ENCODE measurements at places on chromosomes 4 and X.

DNA sequence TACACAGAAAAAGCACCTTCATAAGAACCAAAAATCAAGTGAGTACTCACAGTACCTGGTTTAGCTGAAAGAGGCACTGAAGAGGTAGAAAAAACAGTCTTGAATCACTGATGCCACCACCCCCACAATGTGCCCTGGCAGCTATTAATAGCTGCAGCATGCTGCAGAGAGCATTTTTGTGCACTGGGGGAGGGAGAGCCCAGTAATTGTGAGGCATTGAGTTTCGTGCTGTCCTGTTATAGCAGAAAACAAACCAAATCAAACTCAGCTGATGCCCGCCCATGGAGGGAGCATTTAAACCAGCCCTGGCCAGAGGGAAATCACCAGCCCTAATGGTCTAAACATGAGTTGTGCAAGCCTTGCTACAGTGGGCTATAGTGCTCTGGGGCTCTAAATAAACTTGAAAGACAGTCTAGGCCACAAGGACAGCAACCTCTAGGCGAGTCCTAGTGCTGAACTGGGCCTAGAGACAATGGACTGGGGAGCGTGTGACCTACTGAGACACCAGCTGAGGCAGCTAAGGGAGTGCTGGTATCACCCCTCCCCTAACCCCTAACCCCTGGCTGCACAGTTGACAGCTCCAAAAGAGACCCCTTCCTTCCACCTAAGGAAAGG, 106.3 kb upstream of the TMLHE start:
- DNase-seq = no peak

DNA sequence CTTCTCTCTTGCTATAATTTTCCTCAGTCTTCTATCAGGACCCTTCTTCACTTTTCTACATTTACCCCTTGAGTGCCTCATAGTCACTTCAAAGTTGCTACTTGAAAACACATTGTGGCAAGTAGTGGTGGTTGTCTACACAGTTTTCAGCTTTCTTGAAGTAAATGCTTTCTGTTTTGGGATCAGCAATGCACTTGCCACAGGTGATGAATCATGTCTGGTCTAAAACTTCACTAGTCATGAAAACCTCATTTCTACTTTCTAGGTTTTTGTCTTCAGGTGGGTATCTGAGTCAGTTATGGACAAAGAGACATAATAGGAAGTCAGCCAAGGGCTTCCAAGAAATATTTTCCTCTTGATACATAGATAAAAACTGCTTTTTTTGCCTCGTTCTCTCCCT, 359.2 kb downstream of the CCSER1 start:
- DNase-seq = no peak

- DNase-seq = no peak
Measured at GRCh38 chrX:94401426-94401825, 727.4 kb downstream of the FAM133A start.

DNA sequence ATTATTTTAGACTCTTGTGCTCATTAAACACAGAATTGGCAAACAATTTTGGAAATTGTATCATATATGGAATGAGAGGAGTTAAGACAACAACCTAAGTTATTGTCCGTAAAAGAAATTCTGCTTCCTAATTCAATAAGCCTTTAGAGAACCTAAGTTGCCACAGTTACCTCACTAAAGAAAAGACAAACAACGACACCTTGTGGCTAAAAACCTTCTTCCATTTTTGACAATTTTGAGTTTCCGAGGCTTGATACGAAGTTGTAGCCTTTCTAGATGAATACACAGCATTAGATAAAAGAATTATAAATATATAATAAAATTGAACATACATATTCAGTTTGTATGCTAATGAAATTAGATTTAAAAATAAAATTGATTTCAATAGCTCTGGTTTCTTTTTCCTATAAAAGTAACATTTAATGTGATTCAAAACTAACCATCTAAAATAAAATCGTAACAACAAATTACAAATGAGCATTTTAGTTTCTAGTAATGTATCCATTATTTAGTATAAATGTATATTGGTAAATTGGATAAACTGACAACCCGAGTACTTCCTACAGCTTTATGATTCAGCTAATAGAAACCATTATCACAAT, 275.1 kb downstream of the GPM6A start:
- no peak for DNase-seq

- no peak for DNase-seq
Measured at GRCh38 chrX:43753637-43754036, 97.5 kb downstream of the MAOA start.

DNA sequence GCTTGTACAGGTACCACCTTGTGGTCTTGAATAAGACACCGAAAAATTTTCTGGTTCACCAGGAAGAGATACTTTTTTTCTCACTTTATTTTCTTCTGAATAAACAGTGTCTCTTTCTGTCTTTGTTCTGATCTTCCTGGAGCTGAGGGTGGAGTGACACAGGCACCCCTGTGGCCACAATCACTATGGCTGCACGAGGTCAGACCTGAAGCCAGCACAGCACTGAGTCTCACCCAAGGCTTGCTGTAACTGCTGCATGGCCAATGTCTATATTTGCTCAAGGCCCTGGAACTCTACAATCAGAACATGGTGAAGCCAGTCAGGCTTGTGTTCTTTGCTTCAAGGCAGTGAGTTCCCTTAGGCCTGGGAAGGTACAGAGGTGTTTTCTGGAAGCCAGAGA, 87.2 kb downstream of the GPR174 start:
- DNase-seq = peak; percentile 3

DNA sequence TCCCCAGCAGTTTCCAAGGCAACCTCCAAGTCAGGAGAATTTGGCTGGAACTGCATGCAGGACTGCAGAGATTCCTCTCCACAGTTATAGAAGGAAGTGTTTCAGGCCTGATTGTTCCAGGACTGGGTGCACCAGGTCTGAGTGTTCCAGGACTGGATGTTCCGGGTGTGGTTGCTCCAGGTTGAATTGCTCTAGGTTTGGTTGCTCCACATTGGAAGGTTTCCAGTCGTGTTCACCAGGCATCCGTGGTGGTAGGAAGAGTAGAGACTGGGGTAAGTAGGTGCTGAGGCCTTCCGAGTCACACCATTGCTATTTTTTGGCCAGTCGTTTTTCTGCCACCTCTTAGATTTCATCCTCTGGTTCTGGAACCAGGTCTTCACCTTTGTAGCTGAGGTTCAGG, 105.4 kb downstream of the MSN start:
- DNase-seq = no peak

DNA sequence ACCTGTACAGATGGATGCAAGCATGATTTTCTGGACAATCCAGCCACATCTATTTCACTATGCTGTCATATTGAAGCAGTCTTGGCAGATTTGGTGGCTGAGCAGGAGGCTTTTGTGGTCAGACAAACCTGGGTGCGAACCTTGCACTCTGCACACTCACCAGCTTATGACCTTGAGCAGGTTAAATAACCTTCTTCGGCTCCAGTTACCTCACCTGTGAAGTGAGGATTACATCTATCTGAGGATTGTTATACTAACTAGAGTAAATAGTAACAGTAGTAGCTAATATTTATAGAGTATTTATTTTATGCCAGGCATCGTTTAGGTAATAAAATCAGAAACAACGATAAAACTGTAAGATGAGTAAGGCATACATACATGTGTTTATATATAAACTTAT, 150.0 kb downstream of the PPP3CA start:
- DNase-seq = no peak

- peak; percentile 29 for DNase-seq
Measured at GRCh38 chr4:154626793-154627484, 14.5 kb upstream of the FGG start.

DNA sequence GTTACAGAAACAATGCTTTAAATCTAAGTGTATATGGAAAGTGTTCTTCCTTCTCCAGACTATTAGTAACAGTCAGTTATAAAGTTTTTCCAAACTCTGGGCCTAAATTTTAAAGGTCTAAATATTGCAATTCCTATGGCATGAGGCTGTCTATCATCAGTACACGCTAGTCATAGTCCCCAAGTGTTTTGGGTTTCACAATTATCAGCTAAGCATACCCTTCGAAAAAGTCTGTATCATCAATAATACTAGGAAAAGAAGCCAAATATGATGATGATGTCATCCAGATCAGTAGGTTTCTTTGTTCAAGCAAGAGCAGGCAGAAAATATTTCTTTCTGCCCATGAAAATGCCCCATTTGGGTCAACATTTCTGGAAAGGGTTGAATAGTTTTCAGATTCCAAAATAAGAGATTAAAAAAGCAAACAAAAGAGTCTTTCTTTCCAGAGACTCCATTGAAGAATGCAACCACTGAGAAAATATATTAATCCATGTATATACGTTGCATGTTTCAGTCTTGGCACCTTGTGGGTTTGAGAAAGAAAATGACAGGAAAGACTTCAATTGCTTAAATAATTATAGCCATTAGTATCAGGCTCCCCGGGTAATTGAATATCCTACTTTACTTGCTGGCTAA, 173.8 kb downstream of the CAMK2D start:
- DNase-seq = no peak

- DNase-seq = peak; percentile 73
Measured at GRCh38 chrX:71533851-71534561, 1.1 kb downstream of the OGT start.

GRCh38 chr4:140617499-140618248, 48.9 kb upstream of the UCP1 start:
- no peak for DNase-seq

GRCh38 chr4:189780391-189780790, 160.3 kb upstream of the FRG1 start:
- DNase-seq = no peak

DNA sequence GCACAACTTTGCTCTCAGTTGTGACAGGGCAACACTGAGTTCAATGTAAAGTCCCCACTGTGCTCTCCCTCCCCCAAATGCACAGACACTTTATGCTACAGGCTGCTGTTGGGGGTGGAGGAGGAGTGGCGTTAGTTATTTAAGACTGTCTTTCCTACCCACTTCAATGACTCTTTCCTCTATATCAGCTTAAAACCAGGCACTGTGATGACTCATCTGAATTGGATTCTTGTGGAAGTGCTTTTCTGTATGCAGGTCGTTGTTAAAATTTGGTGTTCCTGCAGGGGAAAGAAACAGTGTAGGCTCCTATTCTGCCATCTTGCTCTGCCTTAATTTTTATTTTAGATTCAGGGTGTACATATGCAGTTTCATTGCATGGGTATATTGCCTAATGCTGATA, 1157.2 kb upstream of the ADGRL3 start:
- no peak for DNase-seq

DNA sequence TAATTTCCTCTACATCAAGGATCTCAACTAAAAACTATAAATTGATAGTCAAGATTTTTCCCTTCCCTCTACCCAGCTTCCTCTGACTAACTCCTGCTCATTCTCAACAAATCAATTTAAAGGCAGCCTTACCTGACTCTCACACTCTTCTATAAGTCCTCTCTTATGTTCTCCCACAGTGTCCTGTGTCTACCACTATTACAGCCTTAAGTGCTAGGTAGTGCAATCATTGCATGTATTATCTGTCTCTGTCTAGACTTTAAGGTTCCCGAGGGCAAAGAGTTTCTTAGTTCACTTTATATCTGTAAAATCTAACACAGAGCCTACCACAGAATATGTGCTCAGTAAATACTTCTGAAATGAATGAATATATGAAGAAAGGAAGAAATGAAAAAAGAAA, 123.7 kb downstream of the BTC start:
- DNase-seq = no peak

- DNase-seq = no peak
Measured at GRCh38 chr4:3368841-3369760, 72.7 kb upstream of the HGFAC start.

DNA sequence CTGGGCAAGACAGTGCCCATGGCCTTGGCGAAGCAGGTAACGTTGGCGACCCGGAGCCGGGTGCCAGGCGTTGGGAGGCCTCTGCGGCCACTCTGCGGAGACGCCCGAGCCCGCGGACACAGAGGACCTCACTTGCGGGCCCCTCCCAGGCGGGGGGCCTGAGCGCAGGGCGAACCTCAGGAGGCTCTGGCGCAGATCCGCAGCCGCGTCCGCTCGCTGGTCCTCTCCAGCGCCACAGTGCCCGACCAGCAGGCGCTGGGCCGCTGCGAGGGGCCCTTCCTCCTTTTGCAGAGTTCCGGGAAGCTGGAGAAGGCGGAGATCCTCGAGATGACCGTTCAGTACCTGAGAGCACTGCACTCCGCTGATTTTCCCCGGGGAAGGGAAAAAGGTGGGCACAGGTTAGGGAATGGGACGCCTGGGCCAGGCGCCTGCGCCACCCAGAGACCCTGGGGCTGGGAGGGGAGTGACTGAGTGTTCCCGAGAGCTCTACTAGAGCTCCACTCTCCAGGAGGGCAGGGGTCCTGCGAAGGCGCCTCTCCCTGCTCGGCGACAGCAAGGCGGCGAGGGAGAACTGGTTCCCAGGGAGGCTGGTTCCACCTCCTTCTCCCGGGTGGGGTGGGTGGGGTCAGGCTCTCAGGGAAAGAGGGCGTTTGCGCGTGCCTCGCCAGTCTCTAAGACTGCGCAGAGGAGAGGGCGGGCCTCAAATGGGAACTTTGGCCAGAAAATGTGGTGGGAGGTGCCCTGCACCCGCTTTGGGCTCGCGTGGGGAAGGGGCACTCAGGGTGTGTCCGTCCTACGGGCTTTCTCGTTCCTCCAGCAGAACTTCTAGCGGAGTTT, 1.4 kb downstream of the HELT start:
- no peak for DNase-seq

DNA sequence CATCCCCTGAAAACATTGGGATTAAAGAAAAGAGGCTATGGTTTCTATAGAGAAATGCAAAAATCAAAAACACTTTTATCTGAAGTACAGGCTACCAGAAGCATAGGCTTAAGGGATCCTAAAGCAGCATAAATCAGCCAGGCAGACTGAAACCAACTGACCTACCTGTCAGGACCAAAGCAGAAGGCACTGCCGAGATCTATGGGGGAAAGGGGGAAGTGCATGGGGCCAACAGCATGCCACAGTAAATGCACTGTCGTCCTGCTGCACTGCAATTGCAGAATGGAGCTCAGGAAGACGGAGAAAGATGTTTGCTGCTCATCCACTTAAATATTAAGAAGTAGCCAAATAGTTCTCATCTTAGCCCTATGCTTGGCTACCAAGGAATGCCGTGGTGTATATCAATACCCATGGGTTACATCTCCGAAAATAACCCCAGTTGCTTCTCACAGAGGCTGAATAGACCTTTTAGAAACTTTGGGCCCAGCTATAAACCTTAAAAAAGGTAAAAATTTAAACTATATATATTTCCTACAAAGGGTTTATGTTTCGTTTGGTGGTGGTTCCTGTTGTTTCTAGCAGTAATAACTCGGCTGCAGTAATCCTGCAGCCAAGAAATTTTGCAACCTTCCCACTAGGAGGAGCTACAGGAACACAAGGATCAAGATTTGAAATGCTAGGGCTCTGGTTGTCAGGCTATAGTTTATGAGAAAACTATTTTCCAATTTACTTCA, 312.2 kb upstream of the DIAPH2 start:
- no peak for DNase-seq

GRCh38 chr4:110172972-110173371, 25.4 kb downstream of the ELOVL6 start:
- no peak for DNase-seq

DNA sequence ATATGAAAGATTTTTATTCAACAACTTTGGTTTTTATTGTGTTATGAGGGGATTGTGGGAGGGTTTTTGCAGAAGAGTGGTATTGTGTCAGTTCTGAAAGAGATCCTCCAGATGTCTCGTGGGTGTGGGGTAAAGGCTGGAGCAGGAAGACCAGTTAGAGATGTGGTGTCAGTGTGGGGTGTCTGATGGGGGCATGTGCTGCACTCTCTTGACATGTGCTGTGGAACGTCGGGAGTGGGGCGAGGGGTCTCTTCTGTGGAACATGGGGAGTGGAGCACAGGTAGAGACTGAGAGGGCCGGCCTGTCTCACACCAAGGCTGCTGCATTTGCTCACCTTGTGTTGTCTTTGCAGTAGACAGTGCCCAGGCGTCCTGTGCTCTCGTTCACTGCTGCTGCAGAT, 37.6 kb downstream of the FAM193A start:
- no peak for DNase-seq

- no peak for DNase-seq
Measured at GRCh38 chr4:117771647-117772337, 262.5 kb upstream of the NDST3 start.

Data from CD4-positive, alpha-beta T cell treated with Interleukin-15 for 4 hours (primary cell).